Fibroblast of the aortic adventitia (primary cell): ENCODE measurements at places on chromosomes 3 and 15. TPM values are rescaled to one million over a fixed set of nuclear protein-coding genes. Genes with fewer than 3 reads are reported as not detected.

The LRRC31 gene
- not detected in 2 replicates for total RNA-seq

The ERC2 gene
- total RNA-seq, result 0.09 TPM in 1 of 2 replicates, not detected in the other

The ZFYVE19 gene
- total RNA-seq, result 13.0 and 24.9 TPM in 2 replicates

The VIPR1 gene
- 5.6 TPM in 1 of 2 replicates, not detected in the other for total RNA-seq

The SLC9C1 gene
- total RNA-seq, result 0.33 and 0.45 TPM in 2 replicates

The GADL1 gene
- total RNA-seq, result 0.18 TPM in 1 of 2 replicates, not detected in the other

The SEMA3B gene
- total RNA-seq, result 9.7 and 110 TPM in 2 replicates

The CELF6 gene
- total RNA-seq, result 0.18 and 1.6 TPM in 2 replicates

The FBXW12 gene
- total RNA-seq, result 0.27 TPM in 1 of 2 replicates, not detected in the other
